WTC11 (cell line): ENCODE measurements at places on chromosomes 6 and 20.

DNA sequence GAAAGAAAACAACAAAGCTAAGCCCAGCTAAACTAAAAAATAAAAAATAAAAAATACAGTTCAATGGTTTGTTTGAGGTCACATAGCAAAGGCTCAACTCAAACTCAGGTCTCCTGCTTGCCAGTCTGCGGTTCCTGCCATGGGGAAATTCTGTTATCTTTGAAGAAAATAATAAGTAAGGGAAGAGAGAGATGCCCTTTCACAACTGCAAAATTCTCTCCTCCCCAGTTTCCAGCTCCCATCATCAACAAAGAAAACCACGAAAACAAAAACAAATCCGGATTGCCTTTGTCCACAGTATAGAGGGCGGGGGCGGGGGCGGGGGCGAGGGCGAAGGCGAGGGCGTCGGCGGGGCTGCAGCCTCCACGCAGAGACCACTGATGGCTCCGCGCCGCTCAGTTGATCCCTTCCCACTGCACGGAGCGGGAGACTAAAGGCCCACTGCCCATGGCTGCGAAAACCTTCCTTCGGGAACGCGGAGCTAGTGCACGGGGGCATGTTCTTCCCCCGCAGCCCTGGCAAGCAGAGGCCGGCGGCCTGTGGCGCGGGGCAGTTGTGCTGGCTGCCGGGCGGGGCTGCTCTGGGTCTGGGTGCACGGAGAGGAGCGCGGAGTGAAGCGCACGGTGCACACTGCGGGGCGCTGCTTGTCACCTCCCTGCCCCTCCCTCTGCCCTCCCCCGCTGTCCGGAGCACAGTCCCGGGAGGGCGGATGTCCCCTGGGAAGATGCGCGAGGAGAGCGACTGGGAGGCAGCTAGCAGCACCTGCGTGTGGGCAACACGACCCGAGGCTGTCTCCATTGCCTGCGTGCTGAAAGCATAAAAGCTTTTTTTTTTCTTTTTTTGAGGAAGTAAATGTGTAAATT lies 54.1 kb upstream of the TPD52L1 start:
- peaks cover 27% of the 10 kb centered on the region for H3K4me1 ChIP-seq
- H3K27ac ChIP-seq: no peak overlapping the region
- no peaks in the 10 kb centered on the region for H3K36me3 ChIP-seq
- H3K27me3 ChIP-seq: peaks cover 33% of the 10 kb centered on the region
- peak overlapping the region; percentile 75 for H3K4me3 ChIP-seq

GRCh38 chr20:21701171-21701876 lies 4.1 kb upstream of the PAX1 start:
- no peaks in the 10 kb centered on the region for H3K36me3 ChIP-seq
- DNase-seq: peak; percentile 75
- peaks cover 63% of the 10 kb centered on the region for H3K4me1 ChIP-seq
- peaks cover 98% of the 10 kb centered on the region for H3K27me3 ChIP-seq
- no peak overlapping the region for H3K27ac ChIP-seq

DNA sequence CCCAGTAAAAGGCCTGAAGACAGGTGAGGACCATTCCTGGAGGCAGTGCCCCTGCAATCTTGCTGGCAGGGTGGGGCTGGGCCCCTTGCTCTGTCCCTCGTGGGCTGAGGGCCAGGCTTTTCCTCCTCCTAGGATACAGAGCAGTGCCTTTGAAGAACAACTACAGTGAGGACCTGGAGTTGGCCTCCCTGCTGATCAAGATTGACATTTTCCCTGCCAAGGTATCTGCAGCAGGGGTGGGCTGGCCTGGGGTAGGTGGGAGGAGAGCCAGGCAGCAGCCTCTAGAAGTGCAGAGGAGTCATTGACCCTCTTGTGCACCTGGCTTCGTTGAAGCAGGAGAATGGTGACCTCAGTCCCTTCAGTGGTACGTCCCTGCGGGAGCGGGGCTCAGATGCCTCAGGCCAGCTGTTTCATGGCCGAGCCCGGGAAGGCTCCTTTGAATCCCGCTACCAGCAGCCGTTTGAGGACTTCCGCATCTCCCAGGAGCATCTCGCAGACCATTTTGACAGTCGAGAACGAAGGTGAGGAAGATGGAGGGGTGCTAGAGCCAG lies 36.5 kb downstream of the PLCG1 start:
- H3K36me3 ChIP-seq: peaks cover 66% of the 10 kb centered on the region
- no peaks in the 10 kb centered on the region for H3K27me3 ChIP-seq

GRCh38 chr20:50583442-50584150 lies 73.4 kb downstream of the PTPN1 start:
- no peak overlapping the region for H3K27ac ChIP-seq
- no peak overlapping the region for H3K4me3 ChIP-seq
- H3K27me3 ChIP-seq: no peaks in the 10 kb centered on the region
- no peak for DNase-seq

DNA sequence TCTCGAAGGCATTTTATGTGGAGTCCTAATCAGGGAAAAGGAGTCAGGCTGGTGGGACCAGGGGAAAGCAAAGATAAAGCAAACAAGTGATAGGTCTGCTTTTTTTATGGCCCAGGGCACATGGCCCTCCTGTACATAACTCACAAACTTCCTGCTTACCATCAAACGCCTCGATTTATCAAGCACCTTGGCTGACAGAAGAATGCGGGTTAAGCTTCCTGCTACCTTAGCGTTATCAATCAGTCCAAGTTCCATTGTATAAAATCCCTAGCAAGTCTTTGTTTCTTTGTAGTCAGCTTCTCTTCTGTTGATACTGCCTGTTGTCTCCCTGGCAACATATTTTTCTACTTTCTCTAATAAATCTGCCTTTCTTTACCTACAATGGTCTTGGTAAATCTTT lies 4.1 kb upstream of the TRIM27 start:
- no peaks in the 10 kb centered on the region for H3K27me3 ChIP-seq
- H3K4me1 ChIP-seq: peaks cover 7% of the 10 kb centered on the region
- no peak overlapping the region for H3K27ac ChIP-seq
- no peak overlapping the region for H3K4me3 ChIP-seq
- H3K36me3 ChIP-seq: no peaks in the 10 kb centered on the region; the same call in 1 of the 2 replicates

- H3K4me1 ChIP-seq: no peaks in the 10 kb centered on the region
- H3K4me3 ChIP-seq: no peak overlapping the region
- H3K27me3 ChIP-seq: peaks cover 27% of the 10 kb centered on the region
- H3K27ac ChIP-seq: no peak overlapping the region
- no peak for DNase-seq
Measured at GRCh38 chr6:166157930-166158617, 9.6 kb downstream of the TBXT start.

- H3K27ac ChIP-seq: no peak overlapping the region
- no peak overlapping the region for H3K4me3 ChIP-seq
- DNase-seq: no peak
- H3K27me3 ChIP-seq: no peaks in the 10 kb centered on the region
- peaks cover 7% of the 10 kb centered on the region; the same call in 1 of the 2 replicates for H3K4me1 ChIP-seq
Measured at GRCh38 chr20:6579824-6580223, 187.7 kb upstream of the BMP2 start.

DNA sequence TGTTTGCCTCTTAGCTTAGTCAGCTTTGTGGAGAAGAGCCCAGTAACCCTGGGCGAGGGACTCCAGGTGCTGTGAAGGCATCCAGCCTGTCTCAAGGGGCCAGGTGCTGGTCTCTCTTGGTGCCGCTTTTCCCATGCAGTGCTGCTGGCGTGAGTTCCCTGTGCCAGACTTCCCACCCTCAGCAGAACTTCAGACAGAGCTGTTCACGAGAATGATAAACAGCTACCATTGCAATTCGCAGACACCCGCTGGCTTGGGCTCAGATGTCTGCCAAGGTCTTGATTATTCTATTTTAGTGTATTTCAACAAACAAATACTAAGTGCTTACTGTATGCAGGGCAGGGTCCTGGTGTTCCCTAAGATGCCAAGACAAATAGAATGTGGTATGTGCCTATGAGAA lies 57.7 kb downstream of the RNF217 start:
- peak; percentile 16 for DNase-seq
- peak overlapping the region; percentile 51 for H3K4me3 ChIP-seq
- no peaks in the 10 kb centered on the region for H3K27me3 ChIP-seq
- H3K36me3 ChIP-seq: no peaks in the 10 kb centered on the region
- H3K4me1 ChIP-seq: peaks cover 28% of the 10 kb centered on the region

GRCh38 chr6:11228935-11229654 lies 3.4 kb downstream of the NEDD9 start:
- peak overlapping the region; percentile 60; the same call in 1 of the 2 replicates for H3K27ac ChIP-seq
- peak; percentile 70 for DNase-seq
- peaks cover 2% of the 10 kb centered on the region; the same call in 1 of the 2 replicates for H3K36me3 ChIP-seq
- H3K27me3 ChIP-seq: no peaks in the 10 kb centered on the region
- peak overlapping the region; percentile 79 for H3K4me3 ChIP-seq

- no peak overlapping the region for H3K4me3 ChIP-seq
- peaks cover 5% of the 10 kb centered on the region for H3K4me1 ChIP-seq
- no peaks in the 10 kb centered on the region for H3K36me3 ChIP-seq
- H3K27ac ChIP-seq: no peak overlapping the region
- no peaks in the 10 kb centered on the region for H3K27me3 ChIP-seq
Measured at GRCh38 chr6:15153191-15153590, 92.7 kb upstream of the JARID2 start.

DNA sequence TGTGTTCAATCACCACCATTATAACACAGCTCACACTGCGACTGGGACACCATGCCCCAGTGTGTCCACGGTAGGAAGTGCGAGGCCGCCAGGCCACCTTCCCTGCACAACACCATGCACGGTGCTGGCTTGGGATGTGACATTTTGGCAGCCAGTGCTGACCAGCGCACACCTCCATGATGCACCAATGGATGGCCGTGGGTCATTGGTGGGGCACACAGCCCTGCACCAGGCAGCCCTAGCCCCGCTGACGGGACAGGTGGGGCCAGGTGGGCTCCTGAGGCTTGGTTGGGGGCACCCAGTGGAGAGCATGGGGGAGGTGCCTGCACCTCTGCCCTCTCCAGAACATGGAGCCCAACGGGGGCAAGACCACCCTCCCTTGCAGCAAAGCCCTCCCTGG lies 18.2 kb upstream of the FRMD1 start:
- H3K4me1 ChIP-seq: peaks cover 22% of the 10 kb centered on the region
- DNase-seq: no peak
- H3K4me3 ChIP-seq: no peak overlapping the region
- no peaks in the 10 kb centered on the region for H3K36me3 ChIP-seq
